Activated effector memory CD4-positive, alpha-beta T cell treated with anti-CD3 and anti-CD28 coated beads, Interleukin-2, amount 50 U/mL, for 16 hours (primary cell): ENCODE measurements at places on chromosomes 11 and 22.
A peak's percentile ranks its signal among the peaks of the same experiment; 100 is the strongest.

DNA sequence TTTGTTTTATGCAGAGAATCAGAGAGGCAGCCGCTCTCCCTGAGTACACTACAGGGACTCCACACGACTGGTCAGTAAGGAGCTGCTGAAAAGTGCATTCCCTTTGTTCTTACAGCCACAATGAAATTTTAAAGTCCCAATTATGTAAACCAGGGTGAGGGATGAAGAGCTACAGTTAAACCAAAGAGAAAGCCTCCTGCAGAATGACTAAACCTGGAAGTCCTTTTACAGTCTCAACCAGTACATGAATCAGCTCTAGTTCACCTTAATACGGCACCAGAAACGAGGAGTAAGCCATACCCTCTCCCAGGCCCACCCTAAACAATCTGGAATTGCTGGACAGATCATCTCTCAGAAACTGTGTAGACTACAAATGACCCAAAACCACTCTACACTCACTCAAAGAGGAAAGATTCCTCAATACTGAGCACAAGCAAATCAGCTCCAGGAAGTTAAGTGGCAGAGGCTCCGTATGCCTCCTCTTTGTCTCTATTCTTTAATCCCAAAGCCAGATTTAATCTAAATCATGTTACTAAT is 113.1 kb downstream of the RBFOX2 start:
- no peak for DNase-seq

- peak; percentile 73 for DNase-seq
These were observed 23.1 kb upstream of the MICAL2 start for GRCh38 chr11:12087075-12088004.

DNA sequence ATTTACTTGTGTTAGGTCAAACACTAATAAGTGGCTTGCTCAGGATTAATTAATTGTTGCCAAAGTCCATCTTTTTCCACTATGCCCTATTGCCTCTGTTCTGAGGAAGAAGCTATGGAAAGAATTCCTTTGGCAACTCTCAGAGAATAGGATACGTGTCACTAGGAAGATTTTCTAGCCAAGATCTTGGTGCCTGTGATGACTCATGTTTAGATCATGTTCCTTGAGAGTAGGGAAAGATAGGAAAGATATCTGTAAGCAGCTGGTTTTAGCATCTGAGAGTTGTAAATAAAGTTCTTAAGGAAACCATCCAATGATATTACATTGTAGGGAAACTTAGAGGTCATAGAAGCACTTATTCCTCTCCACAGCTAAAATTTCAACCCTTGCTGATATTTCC is 15.7 kb downstream of the SLN start:
- DNase-seq, result no peak

- peak; percentile 77 for DNase-seq
These were observed at the start of gene BSX for GRCh38 chr11:122981388-122982264. TSS of gene BSX (minus strand) at chr11:122981834. CDS start at chr11:122981671, 163 bp downstream.

DNA sequence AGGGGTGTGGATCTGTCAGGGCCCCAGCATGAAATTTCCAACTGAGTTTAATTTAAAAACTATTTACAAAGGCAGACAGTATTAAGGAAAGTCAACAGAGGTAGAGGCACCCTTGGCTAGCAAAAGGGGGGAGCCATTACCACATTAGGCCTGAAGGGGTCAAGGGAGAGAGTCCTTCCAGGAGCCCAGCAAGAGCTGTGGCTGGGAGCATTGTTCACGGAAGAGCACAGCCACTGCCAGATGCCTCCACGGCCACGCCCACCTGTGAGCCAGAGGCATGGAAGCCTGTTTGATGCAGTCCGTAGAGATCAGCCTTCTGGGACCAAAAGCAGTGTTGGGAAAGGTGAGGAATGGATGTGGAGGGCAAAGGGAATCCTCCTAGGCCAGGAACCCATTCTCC is 102.6 kb downstream of the GALNT18 start:
- no peak for DNase-seq

- no peak for DNase-seq
These were observed 72.3 kb downstream of the ETS1 start for GRCh38 chr11:128515086-128515485.
